Stimulated activated CD4-positive, alpha-beta T cell treated with anti-CD3 and anti-CD28 coated beads, TNF-alpha, amount 100 ng/mL, for 24 hours (primary cell): ENCODE measurements at places on chromosomes 7 and 10.

- no peak for DNase-seq
These were observed 18.9 kb downstream of the AKR1E2 start for GRCh38 chr10:4844864-4845263.

DNA sequence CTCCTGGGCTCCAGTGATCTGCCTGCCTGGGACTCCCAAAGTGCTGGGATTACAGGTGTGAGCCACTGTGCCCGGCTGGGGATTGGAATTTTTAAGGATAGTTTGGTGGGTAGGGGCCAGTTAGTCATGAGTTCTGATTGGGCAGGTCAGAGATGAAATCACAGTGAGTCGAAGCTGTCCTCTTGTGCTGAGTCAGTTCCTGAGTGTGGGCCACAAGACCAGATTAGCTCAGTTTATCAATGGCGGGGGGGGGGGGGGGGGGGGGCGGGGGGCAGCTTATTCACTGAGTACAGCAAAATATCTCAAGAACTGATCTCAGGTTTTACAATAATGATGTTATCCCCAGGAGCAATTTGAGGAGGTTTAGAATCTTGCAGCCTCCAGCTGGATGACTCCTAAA is 11.6 kb upstream of the ERCC6 start:
- DNase-seq: no peak

GRCh38 chr10:68955832-68956532 is at the start of gene DDX21:
DDX21 (plus strand) TSS chr10:68956170; CDS start chr10:68956226, 56 bp downstream.
- DNase-seq: peak; percentile 88

- DNase-seq: no peak
These were observed 10.2 kb downstream of the CPA4 start for GRCh38 chr7:130303127-130303526.

GRCh38 chr7:2227699-2228098 is 5.0 kb downstream of the MAD1L1 start:
- DNase-seq: no peak

DNA sequence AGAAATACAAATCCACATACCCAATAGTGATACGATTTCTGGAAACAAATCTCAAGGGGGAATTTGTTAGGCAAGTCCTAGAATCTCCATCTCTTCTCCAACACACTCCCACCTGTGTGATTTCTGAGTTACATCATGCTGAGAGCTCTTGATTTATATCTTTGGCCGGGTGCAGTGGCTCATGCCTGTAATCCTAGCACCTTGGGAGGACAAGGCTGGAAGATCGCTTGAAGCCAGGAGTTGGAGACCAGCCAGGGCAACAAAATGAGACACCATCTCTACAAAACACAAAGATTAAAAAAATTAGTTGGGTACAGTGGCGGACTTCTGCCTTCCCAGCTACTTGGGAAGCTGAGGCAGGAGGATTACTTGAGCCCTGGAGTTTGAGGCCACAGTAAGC is 1.5 kb upstream of the MTPN start:
- no peak for DNase-seq

DNA sequence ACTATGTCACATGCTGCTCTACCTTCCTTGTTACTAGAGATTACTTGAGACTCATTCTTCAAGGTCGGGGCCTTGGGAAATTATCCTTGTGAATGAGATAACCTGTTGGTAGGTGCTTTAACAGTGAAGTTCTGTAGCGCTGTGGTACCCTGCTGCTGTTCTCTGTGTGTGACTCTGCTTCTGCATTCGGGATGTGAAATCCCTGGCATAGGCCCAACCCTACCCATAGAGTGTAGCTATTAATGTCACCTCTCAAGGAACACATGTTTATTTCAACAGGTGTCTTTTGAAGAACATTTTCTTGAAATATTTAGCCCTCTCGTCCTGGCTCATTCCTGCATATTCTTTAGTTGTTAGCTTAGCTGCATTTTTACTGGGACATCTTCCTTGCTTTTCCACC is 41.8 kb upstream of the TMEM236 start:
- DNase-seq: no peak

DNA sequence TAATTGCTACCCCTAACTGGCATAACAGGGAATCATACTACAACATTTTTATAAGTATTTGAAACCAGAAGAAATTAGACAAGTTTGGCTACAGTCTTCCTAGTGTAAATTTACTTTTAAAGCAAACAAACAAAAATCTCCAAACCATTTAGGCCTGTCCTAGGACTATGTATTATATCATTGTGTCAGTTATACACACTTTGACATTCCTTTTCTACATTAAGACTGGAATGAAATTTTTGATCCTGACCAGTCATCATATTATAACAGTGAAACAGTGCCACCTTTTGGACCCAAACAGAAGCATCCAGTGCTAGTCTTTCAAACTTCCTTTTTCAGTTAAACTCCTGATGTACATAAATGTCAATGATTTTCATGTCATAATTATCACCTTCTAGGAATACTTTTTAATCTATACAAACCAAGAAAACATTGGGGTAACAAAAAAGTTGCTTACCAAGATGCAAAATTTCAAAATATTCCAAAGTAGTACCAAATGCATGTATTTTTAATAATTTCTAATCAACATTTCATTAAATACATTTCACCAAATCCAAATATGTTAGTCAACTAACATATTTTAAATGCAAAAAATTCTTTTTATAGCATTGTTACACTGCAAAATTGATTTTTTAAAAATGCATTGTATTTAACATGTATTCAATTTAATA is 75.7 kb downstream of the IMMP2L start:
- DNase-seq: no peak

GRCh38 chr10:109998513-109998912 is 9.3 kb upstream of the ADD3 start:
- no peak for DNase-seq

- no peak for DNase-seq
These were observed 47.0 kb downstream of the RBM20 start for GRCh38 chr10:110691139-110691538.

DNA sequence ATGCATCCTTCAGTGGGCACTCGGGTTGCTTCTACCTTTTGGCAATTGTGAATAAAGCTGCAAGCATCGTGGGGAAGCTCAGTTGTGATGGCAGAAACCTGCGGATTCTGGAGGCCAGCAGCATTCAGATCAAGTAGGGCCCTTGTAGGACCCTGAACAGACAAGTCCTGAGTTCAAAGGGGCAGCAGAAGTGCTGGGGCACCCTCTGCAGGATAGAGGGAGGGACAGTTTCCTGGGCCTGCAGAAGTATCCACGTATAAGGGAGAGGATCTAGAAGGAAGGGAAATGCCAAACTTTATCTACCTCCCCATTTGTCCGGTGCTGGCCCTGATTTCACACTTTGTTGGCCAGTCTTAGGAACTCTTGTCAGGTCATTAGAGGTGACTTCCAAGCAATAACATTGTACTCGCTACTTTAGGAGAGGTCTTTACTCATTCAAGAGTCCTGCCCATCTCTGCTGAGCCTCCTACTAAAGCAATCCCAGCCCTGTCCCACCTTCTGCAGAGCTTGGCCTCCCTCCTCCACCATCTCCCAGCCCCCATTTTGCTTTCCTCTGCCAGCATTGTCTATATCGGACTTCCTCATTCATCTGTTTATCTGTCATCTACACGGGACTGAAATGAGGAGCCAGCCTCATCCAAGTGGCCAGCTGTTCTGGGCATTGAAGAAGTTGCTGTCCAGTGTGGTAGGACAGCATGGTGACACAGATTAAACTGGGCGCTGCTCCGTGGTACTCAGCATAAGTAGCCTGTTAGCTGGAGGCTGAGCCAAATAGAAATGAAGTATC is 26.6 kb upstream of the R3HCC1L start:
- DNase-seq: no peak

DNA sequence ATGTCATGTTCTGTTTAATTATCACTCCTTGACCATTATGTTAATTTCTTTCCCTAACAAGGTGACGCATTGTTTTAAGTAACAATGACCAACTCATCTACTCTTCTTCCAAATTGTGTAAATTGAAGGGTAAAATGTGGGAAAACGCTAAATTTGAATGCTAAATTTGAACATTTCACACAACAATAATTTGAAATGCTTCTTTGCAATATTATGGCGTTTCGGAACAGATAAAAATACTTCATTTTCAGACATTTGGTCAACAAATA is 29.2 kb upstream of the KMT2C start:
- DNase-seq: no peak

DNA sequence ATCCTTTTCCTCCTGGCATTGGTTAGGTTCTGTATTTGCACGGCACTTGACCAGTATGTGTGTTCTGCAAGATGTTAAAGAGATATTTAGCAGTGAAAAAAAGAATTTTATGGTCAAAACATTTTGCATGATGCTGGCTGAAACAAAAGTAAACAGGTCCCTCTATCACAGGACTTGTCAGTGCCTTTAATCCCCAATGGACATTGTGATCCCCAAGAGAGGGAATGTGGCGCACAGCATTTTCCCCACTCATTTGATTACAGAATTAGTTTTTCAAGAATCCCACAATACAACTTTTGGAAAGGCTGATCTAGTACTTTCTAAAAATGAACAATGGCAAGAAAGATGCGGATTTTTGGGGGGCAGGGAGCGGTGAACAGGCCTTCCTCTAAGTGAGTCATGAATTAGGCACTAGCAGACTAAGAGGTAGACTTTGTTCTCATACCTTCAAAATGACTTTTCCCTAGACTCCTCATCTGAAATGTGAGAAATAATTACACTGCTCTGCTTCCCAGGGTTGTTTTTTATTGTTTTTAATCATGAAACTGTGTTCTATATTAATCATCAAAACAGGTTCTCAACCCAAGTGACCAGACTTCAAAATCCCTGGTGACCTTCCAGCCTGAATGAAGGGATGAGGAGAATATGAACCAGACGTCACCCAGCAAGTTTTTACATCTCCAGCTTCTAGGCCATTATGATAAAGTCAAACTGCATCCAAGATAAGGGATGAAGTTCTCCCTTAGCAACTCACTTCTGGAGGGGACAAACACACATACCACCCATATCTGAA is 8.6 kb downstream of the FBXW4 start:
- no peak for DNase-seq

DNA sequence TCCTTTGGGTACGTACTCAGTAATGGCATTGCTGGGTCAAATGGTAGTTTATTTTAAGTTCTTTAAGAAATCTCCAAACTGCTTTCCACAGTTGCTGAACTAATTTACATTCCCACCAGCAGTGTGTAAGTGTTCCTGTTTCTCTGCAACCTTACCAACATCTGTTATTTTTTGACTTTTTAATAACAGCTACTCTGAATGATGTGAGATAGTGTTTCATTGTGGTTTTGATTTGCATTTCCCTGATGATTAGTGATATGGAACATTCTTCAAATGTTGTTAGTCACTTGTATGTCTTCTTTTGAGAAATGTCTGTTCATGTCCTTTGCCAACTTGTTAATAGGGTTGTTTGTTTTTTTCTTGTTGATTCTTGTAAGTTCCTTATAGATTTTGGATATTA is 558.9 kb downstream of the SH2D4B start:
- no peak for DNase-seq

DNA sequence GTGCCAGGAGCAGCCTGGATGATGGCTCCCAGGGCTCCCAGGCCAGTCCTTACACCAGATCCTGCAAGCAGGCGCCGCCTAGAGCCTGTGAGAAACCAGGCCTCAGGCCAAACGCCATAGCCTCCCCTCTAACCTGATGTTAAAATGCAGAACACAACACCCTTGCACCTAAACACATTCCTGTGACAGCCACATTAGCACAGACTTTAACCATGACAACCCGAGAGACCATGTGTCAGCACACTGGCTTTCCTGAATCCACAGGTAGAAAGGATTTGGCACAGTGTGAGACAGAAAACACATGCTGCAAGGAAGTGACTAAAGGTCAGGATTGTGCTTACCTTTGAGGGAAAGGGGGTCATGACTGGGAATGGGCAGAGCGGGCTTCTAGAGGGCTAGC is 59.9 kb downstream of the SGMS1 start:
- no peak for DNase-seq
